ENCODE measurements at places on chromosomes 4 and X. TPM values are rescaled to one million over a fixed set of nuclear protein-coding genes. Genes with fewer than 3 reads are reported as not detected.

GRCh38 chrX:22526339-22526738 is 253.6 kb downstream of the CBLL2 start:
- DNase-seq: no peak

DNA sequence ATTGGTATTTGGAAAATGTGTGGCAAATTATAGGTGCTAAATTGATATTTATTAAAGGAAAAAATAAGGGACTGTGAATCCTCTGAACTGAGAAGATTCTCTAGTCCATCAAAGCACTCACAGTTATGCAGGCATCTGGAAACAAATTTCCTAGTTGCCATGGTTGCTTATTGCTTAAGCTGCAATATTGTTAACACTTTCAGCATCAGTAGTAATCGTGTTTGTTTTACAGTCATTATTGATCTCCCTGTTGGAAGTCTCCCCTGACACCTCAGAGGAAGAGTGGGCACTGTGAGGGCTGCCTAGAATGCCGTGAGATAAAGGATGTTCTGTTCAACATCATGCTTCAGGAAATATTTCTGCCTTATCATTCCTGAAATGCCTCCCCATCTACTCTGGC is 2004.3 kb upstream of the ADGRL3 start:
- DNase-seq: no peak

The COL25A1 gene
- total RNA-seq: 0.59 TPM

The CLNK gene
- total RNA-seq: not detected

DNA sequence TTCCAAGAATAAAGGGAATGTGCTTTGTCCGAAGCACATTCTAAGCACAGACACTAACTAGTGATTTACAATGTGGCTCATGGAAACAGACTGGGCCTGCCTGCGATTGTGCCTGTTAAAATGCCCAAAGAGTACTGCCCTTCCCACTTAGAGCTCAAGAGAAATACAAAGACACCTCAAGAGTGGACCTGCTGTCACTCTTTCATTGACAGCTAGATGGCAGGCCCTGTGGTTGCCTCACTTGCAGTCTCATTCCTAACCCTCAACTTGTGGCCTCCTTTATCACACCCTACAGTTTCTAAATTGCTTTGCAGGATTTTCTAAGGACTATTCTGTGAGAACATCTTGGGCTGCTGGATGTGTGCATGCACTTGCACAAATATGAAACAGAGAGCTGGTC is 331.0 kb upstream of the EMCN start:
- no peak for DNase-seq

DNA sequence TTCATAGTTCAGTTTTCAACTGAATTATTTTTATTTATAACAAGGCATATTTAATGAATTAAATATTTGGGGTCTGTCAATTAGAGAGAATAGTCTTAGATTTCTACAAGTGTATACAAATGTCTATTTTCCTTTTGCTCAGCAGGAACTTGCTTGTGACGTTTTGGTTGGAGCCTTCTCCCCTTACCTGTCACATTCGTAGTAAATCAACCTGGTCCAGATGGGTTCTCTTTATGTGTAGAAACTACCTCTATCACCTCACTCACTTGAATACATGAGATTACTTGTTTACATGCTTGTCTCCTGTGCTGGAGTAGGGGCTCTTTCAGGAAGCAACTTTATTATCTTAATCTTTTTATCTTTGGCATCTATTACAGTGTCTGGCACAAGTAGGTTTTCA is 938.3 kb upstream of the IGFBP7 start:
- no peak for DNase-seq

The CXCL8 gene
- total RNA-seq: 2.6 TPM

- DNase-seq: no peak
Observed at GRCh38 chr4:91590260-91590659, 713.5 kb upstream of the GRID2 start.

- DNase-seq: no peak
Observed at GRCh38 chr4:85448906-85449890, 25.8 kb upstream of the ARHGAP24 start.

GRCh38 chrX:130139474-130140201 is 26.0 kb downstream of the AIFM1 start:
- no peak for DNase-seq

- no peak for DNase-seq
Observed at GRCh38 chr4:68148800-68149685, 19.4 kb upstream of the TMPRSS11F start.

DNA sequence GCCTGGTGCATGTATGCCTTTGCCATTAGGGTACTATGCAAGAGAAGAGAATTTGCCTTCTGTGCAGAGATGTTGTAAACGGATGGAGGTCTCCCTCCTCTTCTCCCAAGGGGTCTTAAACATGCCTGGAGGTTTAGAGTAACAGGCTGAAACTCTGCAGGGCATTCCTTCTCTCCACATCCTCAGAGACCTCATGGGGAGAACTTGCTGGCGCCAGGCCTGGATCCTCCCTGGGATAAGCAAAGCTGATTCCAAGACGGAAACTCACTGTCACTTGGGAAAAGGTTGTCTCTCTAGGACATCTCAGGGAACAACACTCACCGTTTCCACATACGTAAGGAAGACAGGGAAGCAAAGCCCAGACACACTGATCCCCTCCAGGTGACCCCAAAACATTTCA is 76.9 kb upstream of the GPM6B start:
- no peak for DNase-seq

GRCh38 chrX:46179748-46180147 is 365.5 kb downstream of the ZNF674 start:
- no peak for DNase-seq

DNA sequence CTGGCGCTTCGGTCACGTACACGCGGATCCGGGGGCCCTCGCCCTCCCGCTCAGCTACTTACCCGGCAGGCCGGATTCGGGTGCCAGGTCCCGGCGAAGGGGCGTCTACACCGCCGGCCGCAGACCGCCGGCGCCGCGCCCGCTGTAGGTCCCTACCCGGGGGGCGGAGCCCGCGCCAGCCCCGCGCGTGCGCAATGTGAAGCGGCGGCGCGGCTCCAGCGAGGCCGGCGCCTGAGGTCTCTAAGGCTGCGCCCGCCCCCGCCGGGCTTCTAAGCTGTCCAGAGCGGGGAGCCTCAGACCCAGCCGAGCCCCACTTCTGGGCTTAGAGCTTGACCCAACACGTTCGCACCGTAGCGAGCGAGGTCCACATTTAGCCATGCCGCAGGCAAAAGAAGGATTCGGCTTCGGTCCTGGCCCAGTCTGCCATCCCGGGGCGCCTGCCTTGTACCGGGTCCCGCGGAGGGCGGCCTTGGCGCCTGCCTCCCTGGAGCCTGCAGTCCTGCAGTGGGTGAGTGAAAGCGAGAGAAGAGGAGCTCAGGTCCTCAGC is at the start of gene ZNF518B:
Gene ZNF518B (minus strand): TSS at position 172 of the 547 bp plus-strand sequence. CDS start 11,098 bp downstream, outside the sequence.
- peak; percentile 62 for DNase-seq

DNA sequence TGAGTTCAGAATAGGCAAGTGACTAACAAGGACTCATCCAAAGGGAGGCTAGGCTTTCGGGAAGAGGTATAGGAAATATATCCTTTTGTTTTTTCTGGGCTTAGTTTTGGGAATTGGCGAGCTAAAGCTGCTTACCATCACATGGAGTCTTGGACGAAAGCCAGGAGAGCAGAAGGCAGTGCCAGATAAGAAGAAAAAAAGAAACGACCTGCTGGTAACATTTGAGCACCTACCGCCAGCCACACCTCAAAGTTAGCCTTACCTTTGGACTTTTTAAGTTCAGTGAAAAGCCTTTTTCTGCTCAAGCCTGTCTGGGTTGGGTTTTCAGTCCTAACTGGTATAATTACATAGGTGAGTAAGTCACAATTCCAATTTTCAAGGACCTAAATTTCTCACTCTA is 85.1 kb upstream of the LCORL start:
- DNase-seq: no peak

The MAGEA2B gene
- not detected for total RNA-seq

DNA sequence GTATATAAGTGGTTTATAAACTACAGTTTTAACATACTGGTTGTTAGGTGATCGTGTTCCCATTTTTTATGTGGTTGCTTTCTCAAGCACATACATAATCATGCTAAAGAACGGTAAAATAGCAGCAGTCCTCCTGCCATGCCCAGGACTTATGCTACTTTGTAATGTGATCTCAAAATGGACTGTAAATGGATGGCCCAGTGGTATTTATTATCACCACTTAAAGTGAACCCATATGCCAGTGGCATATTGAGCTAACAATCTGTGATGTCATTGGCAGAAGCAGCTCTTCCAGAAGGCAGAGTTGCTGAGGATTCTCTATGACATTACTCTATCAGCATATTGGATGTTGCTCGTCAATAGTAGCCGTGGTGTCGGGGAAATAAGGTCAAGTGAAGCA is 28.6 kb downstream of the ANK2 start:
- no peak for DNase-seq

DNA sequence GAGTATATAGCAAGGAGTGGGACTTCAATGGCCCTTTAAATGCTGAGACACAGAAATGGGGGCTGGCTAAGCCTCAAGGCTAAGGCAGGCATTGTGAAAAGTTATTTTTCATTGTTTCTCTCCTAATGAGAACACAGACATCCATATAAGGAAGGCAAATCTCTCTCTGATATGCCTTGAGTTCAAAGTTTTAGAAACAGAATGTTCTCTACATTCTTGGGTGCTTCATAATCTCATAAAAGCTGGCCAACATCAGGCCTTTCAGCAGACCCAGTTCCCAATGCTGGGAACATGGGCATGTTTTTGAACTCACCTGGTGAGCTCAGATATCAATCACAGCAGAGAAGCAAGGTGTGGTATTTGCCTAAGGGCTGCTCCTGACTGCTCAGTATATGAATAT is 19.4 kb upstream of the RAB40A start:
- DNase-seq: no peak

DNA sequence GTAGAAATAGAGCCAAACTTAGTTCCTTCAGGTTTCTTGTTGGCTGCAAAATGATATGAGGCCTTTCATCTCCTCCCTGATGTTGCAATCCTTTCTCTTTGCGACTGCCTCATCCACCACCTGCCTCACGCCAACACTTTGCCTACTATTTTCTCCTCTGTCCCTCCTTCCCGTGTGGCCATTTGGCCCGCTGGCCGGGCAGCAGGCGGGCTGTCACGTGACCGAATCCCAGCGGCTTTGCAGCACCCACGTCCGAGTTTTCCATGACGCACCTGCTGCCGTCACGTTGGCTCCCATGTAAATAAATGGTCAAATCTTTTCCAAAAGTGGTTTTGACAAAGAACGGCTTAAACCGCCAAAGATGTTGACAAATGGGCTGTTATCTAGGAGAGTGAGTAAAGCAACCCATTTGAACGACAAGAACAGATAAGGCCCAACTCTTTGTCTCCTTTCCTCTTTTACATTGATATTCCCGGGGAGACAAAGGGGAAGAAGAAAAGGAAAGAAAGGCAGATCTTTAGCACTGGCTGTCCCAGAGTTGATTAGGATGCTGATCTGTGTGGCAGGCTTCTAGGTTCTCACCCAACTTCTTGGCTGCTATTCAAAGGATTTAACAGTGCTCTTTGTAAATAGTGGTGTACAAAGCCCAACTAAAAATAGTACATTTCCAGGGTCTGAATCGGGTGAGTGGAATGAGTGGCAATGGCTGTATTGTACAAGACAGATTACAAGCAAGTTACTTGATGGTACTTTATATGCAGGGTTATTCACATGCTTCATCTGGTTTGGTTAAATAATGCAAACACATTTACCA is 174.2 kb upstream of the JADE1 start:
- peak; percentile 98 for DNase-seq

The PARM1 gene
- 231 TPM for total RNA-seq

The KCNIP4 gene
- not detected for total RNA-seq

DNA sequence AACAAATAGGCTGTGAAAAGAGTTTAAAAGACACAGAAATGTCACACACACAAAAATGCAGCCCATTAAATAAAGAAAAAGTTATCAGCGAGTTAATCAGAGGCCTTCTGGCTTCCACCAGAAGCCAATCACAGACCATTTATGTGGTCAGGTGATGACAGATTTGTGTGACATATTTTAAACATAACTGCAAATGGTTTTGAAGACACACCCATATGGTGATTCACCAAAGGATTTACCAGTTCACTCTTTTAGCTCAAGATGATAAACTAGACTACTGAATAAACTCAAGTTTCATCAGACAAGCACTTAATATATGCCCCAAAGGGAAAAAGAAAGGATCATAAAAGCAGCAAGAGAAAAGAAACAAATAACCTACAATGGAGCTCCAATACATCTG is 181.2 kb downstream of the SPANXN4 start:
- DNase-seq: no peak

- no peak for DNase-seq
Observed at GRCh38 chrX:12234534-12235329, 96.5 kb downstream of the FRMPD4 start.

The SPACA5 gene
- not detected for total RNA-seq

DNA sequence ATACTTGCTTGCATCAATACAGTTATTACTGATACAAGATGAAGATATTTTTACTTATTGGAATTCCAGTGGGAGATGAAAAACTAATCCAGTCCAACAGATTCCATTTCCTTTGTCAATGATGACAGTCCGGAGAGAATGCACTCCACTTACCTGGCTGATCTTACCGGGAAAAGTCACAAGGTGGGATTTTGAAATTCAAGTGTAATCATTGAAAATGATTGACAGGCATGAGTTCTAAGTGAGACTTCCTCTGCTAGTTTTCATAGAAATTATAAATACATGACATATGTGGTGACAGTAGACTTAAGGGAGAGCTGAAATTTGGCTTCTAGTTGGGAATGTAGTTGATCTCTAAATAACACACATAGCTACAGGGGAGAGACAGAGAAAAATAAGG is 859.9 kb downstream of the FAT4 start:
- DNase-seq: no peak

DNA sequence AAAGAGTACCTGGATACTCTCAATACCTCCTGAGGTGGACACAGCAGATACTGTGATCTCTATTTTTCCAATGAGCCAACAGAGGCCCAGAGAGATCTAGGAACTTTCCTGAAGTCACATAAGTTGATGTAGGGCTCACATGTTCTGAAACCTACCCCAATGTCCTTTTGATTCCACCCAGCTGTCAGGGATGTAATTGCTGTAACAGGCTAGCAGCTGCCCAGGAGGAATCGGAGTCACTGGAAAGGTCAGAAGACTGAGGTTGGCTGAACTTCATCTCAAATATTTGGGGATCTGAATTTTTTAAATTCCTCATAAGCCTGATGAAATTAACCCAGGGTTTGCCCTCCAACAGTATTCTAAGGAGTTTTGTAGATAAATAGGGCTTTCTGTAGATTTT is 52.5 kb upstream of the PROM1 start:
- DNase-seq: no peak

DNA sequence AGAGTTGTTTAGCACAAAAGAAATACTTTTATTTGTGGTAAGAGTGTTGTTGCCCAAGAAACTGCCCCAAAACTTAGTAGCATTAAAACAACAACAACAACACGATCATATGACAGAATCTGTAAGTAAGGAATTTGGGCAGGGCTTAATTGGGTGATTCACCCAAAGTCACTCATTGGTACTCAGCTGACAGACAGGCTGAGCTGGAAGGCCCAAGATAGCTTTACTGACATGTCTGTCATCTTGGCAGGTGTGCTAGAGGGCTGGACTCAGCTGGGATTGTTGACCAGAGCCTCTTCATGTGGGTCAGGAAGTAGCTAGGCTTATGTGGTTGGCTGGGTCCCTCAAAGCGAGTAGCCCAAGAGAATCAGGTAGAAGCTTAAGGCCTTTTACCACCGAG is 52.3 kb downstream of the KIAA0232 start:
- no peak for DNase-seq

GRCh38 chr4:88230461-88230891 is 53.9 kb downstream of the PPM1K start:
- no peak for DNase-seq

Measured in right atrium auricular region (tissue), 2 donors.